ENCODE measurements at places on chromosomes 7 and 10.

DNA sequence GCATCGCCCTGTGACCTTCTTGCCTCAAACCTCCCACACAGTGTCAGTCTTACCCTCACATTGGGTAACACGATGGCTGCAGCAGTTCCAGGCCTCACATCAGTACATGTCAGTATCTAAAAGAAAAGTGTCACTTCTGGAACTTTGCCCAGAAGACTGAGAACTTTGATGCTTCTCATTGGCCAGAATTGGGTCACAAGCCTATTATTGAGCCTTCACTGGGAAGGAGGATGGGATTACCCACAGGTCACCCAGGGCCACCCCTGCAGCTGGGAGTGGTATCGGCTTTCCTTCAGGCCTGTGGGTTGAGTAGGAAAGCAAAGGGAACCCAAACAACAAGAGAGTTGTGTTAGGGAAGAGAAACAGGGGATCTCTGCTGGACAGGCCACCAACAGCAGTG is 111.5 kb downstream of the NPY start:
- no peak for DNase-seq

DNA sequence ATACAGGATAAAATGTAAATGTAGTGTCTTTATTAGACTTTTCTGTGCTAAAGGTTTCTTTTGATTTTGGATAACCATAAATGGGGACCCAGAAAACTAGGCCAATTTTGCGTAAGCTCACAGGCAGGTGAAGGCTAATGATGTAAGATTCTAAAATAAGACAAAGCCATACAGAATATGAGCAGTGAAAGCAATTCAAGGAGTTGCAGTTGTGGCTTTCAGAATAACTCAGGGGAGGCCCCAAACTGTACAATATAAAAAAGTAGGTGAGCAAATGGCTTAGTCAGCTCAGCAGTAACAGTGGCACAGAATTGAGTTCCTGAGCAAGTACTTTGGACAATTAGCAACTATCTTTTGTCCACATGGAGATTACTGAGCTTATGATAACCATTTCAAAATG is 81.7 kb upstream of the NRP1 start:
- DNase-seq = no peak

- no peak for DNase-seq
Observed at GRCh38 chr7:22700559-22701002, 26.4 kb upstream of the IL6 start.

DNA sequence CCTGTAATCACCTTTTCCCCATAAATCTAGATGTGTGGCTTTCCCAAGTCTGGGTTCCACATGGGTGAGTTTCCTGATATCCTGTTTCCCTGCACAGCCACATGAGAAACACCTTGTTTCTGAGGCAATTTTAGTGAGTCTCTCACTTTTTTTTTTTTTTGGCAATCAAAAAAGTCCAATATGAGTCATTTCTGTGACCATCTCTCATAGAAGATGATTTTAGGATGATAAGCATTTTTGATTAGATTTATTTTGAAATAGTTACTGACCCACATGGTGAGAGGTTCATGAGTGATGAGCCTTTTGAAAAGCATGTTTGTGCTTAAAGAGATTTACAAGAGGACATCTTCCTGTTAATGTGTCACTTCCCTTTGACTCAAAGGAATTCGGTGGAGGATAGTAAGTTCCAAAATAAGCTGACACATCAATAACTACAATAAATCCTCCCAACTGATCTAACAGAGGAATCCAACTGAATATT is 464.0 kb downstream of the INHBA start:
- DNase-seq = no peak

- no peak for DNase-seq
Observed at GRCh38 chr7:149409895-149410294, 51.0 kb downstream of the ZNF777 start.

- no peak for DNase-seq
Observed at GRCh38 chr7:7428806-7429205, 106.9 kb downstream of the COL28A1 start.

DNA sequence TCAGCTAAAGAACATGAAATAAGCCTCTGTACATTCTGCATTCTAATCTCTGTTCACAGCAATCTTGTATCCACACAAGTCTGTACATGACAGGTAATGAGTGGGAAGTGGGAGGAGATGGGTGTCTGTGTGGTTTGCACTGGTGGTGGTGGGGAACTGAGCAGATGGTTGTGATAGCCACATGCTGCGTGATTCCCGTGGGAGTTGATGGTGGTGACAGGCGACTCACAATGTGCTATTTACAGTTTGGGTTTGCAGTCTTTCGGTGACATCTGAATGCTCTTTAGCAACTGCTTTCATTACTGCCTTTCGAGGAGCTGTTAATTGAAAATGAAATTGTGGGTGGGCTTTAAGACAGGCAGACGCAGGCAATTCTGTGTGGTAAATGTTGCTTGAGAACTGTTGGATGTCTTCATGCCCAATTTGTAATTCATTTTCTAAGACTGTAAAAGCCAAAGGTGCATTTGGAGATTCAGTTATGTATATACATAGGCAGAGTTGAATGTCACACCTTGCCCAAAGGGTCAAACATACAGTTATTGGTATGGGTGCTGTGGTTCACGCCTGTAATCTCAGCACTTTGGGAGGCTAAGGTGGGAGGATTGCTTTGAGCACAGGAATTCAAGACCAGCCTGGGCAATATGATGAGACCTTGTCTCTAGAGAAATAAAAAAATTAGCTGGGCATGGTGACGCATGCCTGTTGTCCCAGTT is 308.2 kb downstream of the AUTS2 start:
- peak; percentile 11 for DNase-seq

DNA sequence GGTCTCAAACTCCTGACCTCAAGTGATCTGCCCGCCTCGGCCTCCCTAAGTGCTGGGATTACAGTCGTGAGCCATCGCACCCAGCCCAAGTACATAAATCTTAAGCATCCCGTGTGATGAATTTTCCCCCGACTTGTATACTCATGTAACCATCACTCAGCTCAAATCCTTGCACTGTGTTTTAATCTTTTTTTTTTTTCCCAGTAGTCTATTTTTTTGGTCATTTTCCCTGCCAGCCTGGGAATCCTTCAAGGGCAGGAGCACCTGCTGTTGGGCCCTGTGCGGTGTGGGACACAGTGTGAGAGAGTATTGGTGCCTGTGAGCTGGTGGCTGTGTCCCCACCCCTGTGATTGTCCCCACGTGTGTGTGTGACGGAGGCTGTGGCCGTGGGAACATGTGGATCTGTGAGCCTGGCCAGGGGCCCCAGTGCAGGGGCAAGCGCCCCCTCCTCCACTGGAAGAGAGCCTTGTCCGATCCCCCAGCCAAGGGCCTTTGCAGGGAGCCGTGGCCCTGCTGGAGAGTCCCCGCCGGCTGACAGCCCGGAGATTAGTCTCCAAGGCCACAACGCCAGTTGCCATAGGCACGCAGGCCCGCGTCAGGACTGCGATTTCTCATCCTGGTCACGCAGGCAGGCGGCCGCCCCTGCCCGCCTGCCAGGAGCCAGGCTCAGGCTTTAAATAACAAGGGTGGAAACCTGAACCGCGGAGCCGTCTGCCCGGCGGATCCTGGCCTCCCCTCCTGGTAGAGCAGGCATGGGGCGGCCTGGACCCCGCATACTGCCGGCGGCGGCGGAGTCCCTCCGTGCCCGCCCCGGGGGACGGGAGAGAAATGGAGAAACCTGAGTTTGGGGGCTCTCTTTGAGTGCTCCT is 26.5 kb downstream of the GTF2IRD1 start:
- DNase-seq = no peak

DNA sequence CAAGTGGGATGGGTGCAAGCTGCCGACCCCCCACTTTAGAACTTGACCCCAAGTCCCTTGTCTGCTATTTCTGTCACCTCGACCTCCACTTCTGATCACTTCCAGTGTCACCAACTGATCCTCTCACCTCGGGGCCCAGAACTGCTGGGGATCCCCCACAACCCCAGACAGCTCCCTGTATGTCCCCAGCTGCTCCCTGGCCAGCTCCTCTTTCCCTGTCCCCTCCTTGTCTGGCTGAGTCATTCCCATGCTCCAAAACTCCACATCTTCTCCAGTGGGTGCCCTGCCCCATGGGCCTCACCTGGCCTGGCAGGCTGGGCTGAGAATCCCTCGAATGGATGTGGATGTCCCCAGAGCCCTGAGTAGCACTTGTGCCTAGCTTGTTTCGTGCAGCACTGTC is 154.3 kb upstream of the PCBD1 start:
- no peak for DNase-seq

DNA sequence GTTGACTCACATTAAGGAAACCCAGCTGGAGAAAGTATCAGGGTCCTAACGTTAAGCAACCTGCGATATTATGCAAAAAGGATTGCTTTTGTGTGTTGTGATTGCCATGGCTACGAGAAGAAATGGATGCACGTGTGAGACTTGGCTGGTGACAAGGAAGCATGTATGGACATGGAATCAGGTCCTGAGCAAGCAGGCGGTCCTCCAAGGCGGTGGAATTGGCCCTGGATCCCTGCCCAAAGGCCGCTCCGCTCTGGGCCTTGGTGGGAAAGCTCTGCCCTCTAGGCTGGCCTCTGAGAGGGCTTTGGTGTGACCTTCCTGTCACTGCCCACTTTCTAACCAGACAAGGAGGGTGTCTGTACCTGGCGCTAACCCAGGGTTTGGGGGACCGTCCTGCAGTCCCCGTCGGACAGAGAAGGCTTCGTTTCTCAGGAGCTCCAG is 192.1 kb downstream of the EBF3 start:
- DNase-seq = no peak

GRCh38 chr10:122391875-122392274 is 17.4 kb downstream of the PLEKHA1 start:
- no peak for DNase-seq

DNA sequence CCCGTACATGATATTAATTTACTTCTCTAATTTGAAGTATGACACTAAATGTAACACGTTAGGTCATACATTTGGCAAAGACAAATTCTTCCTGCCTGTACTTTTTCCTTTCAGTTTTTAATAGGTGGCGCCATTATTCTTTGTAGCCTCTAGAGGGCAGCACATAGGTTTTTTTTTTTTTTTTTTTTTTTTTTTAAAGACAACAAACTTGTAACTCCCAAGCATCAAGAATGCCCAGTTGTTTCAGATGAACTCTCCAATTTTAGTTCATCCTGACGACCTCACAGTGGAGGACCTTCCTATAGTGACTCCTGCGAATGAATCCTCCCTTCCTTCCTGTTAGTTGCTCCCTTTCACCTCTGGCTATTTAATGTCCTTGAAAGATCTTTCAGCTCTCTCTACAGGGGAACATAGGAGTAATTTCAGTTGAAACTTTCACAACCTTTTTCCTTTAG is 139.3 kb upstream of the HDAC9 start:
- DNase-seq = peak; percentile 60

GRCh38 chr7:90686146-90686545 is 90.0 kb downstream of the CDK14 start:
- no peak for DNase-seq

DNA sequence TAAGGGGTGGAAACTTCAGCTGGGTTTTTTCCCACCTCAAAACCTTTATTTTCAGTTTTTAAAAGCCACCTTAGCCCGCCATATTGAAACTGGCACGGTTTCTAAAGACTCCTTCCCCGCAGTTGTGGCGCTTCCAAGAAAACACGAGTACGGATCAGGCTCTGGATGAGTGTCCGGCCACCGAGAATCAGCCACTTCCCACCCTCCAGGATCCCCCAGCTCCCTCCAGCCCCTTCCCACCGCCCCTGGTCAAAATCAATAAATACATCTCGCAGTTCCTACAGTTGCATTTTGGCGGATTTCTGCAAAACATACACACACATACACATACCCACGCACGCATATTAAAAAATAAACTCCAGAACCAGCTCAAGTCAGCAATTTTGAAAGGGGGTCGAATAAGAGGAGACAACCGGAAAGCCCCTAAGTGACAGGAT is 1.1 kb downstream of the SFMBT2 start:
- DNase-seq = no peak

DNA sequence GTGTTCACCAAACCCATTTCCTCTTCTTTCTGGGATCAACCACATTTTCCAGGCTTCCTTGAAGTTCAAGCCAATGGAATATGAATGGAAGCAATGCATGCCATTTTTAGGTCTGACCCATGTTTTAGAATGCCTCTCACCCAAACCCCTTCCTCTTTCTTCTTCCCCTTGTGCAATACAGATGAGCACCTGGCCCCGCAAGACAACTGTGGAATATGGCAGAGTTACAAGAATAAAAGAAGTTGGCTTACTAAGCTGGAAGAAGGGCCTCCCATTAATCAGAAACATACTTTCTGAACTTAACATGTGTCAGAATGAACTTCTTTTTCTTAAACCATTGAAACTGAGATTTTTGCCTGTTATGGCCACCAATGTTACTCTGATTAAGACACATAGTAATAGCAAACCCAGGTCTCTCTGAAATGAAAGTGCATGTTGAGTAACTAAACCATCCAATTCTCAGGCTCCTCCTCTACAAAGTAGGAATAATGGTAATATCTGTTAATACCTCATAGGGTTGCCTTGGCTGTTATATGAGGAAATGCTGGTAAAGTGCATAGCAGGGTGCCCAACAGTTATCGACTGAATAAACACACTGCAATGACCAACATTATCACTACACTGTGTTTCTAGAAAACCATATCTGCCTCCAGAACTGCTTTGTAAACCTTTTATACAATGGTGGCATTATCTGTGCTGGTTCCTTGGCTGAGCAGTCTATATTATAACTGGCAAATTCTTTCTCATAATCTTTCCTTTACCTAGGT is 382.2 kb upstream of the NRP1 start:
- peak; percentile 77 for DNase-seq

DNA sequence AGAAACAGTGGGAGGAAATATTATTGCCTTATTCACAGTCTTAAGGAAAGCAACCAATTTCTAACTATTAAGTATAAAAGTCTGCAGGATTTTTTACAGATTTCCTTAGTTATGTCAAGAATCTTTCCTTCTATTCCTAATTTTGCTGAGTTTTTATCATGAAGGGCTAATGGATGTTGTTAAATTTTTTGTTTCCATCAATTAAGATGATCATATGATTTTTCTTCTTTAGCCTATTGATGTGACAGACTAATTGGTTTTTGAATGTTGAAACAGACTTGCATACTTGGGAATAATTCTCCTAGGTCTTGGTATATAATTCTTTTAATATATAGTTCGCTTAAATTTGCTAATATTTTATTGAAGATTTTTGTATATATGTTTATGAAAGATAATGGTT is 569.1 kb upstream of the KCND2 start:
- DNase-seq = peak; percentile 2

DNA sequence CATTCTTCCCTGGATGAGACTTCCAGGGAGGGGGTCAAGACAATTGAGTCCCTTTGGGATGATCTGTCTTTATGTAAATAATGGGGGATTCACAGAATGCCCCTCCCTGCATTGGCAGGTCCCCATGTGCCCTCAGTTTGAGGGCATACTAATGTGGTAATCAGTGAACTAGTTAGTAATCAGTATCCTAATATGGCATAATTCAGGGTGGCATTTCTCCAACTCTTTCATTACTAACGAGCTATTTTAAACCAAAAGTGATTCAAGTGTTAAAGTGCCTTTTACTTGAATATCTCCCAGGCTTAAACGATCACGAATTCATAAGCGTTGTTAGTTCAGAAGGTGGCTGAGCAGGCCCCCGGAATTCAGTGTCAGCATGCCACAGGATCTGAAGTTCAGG is 1.6 kb upstream of the DNAJB6 start:
- no peak for DNase-seq

GRCh38 chr10:109740436-109740835 is 182.9 kb downstream of the XPNPEP1 start:
- no peak for DNase-seq

GRCh38 chr10:97497572-97498075 is 598 bp downstream of the MMS19 start:
- DNase-seq = peak; percentile 84

Measured in KBM-7 (cell line).